Retinal pigment epithelial cell (primary cell): ENCODE measurements at places on chromosomes 2 and 18.

DNA sequence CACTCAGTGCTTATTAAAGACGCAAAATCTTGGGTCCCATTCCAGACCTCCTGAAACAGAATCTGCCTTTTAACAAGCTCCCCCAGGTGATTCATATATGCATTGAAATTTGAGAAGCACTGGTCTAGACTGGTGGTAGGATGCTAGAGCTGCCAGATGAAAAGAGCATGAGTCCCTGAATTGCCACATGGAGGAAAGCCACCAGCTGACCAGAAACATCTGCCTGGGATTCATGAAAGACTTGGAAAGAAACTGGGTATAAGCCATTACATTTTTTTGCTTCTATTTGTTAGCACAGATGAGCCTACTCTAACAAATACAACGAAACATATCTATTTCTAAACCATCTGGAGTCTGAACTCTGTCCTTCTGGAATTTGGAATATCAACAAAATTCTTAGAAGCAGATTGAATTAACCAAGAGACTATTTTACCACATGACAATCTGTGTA lies 228.9 kb downstream of the RBM43 start:
- DNase-seq: no peak

DNA sequence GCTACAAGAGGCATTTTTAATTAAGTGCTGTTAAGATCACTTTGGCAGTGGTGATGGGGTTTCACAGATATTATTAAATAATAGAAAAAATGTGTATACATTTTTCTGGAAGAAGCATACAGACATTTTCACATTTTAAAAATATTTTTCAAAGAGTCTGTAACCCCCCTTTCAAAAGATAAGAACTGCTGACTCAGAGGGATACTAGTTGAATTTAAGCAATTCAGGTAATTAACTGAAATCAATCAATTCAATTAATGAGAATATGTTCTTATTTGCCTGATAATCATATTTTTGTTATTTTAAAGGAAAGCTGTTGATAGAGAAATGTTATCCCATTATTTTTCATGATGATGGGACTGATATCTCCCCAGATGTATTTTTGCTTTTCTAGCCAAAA lies 41.1 kb downstream of the CPO start:
- DNase-seq: no peak

DNA sequence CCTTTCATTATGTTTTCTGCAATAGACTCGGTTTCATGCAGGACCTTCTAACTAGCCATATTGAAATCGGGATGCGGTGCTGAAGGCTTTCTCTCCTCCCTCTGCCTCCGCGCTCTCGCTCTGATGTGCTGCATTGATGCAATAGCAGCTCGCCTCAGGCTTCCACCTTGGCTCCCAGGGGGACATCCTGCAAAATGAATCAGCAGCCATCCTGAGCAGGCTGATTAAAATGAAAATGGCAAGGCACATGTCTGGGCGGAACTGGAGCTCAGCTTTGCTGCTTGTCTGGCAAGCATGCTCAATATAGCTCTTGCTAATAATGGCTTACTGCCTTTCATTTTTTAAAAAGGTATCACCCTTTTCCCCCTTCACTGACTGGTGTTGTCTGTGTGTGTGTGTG lies 806 bp upstream of the MYT1L start:
- DNase-seq: no peak

- peak; percentile 7 for DNase-seq
Measured at GRCh38 chr2:199602271-199602895, 144.6 kb upstream of the SATB2 start.

DNA sequence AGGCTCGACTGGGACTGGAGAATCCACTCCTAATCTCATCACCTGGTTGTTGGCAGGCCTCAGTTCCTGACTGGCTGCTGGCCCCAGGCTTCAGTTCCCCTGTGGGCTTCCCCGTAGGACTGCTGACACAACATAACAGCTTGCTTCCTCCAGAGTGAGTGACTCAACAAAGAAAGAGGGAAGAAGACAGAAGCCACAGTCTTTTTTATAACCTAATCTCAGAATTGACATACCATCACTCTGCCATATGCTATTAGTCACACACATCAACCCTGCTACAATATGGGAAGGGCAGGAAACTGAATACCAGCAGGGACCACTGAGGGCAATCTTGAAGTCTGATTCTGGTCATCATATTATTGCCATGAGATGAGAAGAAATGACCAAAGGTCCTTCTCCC lies 76.8 kb upstream of the SLC14A2 start:
- DNase-seq: no peak

GRCh38 chr2:45379399-45380087 lies 231.5 kb downstream of the SRBD1 start:
- DNase-seq: no peak

DNA sequence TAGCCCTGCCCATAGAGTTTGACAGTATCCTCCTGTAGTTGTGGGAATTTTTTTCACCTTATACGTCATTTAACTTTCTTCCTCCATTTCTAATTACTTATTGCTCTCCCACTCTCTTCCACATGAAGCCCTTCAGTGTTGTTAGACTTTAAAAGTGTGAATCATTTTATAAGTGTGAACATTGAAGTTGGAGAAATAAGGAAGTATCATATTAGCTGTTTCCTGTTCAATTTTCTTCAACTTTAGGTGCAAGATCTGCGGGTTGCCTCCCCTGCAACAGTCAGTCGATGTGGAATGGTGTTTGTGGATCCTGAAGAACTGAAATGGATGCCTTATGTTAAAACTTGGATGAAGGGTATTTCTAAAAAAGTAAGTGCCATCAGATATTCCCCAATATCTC lies 138.1 kb downstream of the DNAH6 start:
- no peak for DNase-seq

DNA sequence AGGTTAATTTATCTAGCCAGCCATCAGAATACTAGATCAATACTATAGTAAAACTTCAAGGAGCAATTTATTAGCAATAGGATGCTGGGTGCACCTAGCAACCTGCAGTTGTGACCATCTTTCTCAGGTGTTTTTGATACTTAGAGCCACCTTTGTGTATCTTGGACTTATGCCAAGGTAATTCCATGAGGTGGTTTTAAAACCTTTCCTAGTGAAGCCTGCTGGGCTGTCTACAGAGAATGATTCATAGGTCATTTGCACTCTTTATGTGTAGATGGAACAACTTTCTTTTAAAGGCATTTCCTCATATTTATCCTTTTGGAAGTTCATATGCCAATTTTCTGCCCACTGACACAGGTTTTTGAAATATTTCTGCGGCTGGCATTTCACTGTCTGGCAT lies 1030.1 kb upstream of the POU3F3 start:
- DNase-seq: peak; percentile 22

- DNase-seq: no peak
Measured at GRCh38 chr2:126802774-126803433, 95.8 kb upstream of the TEX51 start.

DNA sequence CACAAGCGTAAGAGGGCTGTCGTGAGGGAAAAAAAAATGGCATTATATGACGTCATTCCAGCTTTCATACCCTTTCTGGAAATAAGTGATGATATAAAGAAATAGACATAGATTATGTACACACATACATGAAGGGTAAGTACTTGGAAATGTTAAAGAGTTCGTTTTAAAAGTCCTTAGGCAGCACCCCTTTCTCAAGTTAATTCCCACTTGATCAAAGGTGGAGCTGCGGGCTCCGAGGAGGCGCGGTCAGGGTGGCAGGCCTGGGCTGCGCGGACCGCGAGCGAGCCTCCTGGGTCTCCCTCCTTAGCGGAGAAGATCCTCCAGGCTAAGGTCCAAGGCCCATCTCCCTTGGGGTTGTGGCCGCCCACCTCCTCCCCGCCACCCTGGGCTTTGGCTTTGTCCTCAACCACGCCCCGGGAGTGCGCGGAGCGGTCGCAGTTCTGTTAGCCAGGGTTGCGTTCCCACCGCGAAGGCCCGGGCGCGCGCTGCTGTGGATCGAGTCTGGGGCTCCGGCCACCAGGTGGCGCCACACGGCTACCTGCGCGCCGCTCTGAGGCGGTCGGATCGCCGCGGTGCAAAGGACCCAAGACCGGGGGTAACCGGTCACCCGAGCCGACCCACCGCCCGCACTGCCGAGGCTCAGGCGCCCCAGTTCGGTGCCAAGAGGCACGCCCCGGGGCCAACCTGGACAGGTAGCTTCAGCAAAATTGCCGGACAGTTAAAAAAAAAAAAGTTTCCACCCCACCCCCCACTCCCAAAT lies 66.8 kb downstream of the HNRNPLL start:
- no peak for DNase-seq

- DNase-seq: no peak
Measured at GRCh38 chr2:19070886-19071285, 287.5 kb downstream of the OSR1 start.

DNA sequence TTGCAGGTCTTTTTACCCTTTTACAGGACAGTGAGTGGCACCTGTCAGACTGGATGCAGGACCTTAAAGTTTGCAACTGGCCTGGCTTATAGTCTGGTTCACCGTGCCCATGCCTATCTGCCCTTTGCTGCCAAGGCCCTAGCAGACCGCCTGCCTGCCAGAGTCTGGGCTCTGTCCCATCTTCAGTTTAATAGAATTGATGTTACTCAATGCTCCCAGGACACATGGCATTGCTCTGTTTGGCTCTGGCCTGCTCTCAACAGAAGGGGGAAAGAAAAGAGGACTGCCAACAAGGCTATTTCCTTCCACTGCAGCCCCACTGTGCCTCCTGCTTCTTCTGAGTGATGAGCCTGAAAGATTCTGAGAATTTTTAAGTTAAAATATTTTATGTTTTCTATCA lies 25.6 kb upstream of the TMEM178A start:
- DNase-seq: no peak

- no peak for DNase-seq
Measured at GRCh38 chr2:27025861-27026851, 6.6 kb upstream of the TMEM214 start.

DNA sequence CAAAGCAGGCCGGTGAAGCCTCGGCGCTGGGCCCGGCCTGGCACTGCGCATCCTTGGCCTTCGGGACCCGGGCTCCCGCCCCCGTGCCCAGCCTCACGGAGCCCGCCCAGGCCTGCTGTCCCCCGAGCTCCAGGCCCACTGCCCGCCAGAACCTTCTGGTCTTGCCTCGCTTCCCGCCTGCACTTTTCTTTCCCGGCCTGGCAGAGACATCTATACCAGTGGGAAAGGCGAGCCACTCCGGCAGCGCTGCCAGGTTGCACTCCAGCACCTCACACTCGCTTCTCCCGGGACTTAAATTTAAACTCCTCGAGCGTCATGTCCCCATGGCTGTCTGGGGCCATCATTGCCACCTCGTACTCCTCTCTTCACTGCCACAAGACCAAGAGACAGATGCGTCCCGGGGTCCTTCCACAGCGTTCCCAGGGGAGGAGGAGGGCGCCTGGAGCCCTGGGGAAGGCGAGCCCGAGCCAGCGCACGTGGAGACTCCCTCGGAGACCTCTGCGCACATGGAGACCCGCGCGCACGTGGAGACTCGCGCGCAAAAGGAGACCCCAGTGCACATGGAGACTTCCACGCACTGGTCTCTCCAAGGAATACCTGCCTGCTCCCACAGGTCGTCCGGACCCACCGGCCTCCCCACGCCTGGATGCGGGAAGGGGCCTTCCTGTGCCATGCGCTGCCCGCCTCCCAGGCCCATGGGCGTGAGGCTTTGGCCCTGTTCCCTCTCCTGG lies 253.1 kb upstream of the SALL3 start:
- DNase-seq: no peak

DNA sequence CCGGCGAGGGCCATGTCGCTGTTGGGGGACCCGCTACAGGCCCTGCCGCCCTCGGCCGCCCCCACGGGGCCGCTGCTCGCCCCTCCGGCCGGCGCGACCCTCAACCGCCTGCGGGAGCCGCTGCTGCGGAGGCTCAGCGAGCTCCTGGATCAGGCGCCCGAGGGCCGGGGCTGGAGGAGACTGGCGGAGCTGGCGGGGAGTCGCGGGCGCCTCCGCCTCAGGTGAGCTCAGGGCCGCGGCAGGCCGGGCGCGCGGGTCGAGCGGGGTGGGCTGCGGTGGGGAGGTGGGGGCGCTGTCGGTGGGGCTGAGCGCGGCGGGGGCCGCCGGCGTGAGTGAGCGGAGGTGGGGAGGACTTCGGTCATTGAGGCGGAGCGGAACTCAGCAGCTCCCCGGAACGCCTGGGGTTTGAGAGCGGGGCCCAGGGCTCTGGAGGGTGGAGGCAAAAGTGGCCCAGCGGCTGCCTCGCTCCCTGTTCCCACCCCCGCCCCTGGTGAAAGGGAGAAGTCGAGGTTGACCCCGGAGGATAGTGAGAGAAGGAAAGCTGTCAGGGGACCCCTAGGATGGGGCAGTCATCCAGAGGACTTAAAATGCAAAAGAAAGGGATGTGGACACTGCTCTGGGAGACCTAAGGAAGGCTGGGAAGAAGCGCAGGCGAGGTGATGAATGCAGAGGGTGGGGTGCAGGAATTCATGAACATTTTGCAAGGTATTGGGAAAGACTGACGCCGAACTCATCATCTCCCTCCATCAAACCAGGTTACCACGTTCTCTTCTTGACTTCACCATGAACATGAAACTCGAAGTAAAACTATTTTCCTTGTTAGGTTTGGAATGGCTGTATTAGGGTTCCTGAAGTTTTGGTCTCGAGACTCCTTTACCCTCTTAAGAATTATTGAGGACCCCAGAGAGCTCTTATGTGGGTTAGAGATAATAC lies 633 bp downstream of the MALT1 start:
- DNase-seq: no peak

DNA sequence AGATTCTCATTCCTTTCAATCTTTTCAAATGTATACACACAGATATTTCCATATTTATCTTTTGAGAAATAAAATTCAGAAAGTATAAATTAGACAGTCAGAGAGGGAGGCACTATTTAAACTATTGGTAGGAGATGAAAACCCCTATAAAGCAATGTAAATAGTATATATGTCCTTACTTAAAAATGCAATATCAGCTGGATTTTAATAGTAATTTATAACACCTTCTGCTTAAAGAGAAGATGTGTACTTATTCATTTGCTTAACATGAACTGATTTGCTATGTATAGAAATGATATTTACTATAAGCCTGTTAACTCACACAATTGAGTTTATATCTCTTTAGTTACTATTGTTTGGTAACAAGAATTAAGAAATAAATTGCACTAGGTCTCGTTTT lies 163.3 kb downstream of the LRP1B start:
- DNase-seq: no peak

DNA sequence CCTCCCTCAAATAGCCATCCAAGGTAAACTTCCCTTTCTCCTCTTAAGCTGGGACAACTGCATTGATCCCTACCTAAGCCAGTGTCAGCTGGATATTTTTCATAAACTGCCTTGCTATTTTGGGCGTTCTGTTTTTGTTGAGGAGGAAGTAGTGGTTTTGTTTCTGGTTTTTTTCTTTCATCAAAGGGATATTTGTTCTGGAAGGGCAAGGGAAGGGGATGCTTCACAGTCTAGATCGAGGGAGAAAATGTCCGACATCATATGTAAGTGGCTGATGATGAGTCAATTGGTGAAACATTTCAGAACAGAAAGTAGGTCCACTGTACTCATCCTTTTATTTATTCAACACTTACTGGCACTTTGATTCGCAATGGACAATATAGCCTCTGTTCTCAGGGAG lies 31.0 kb downstream of the TANC1 start:
- DNase-seq: no peak

GRCh38 chr2:10909050-10909995 lies 2.4 kb upstream of the KCNF1 start:
- DNase-seq: no peak

- DNase-seq: no peak
Measured at GRCh38 chr2:218713922-218714321, 3.3 kb downstream of the TTLL4 start.

GRCh38 chr2:86807468-86808275 lies 17.0 kb upstream of the CD8A start:
- DNase-seq: peak; percentile 19

- no peak for DNase-seq
Measured at GRCh38 chr2:9483107-9483506, 8.8 kb downstream of the IAH1 start.
